Suprapubic skin (tissue), 4 donors: ENCODE measurements at places on chromosomes 12 and 14.

DNA sequence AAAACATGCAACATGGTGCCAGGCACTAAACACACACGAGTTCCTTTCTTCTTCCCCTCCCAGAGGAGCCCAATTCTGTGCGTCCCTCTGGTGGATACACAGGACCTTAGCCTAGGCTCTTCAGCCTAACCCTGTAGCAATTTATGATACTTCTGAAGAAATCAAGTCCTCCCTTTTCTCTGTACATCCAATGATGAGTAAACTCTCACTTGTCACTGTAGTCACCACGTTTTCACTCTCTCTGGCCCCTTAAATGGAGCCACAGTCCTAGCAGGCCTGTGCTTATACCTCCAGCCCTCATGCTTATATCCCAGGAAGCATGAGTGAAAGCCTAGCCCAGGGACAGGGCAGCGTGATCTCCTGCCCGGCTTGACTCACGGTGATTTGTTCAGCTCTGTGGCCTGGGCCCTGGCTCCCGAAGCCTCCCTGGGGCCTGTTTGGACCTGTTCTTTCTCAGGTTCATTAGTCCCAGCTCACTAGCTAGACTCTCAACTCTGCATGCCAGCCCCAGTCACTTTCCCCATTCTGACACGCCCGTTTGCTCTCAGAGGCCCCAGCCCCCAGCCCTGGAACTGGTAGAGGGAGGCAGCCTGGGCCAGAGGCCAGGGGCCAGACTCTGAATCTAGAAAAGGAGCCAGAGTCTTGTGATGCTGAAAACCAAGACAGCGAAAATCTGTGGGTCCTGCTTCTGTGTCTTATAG, 24.1 kb upstream of the PLEKHG3 start:
- no peak for DNase-seq
- H3K4me1 ChIP-seq: peaks cover 57% of the 10 kb centered on the region
- H3K27ac ChIP-seq: peak overlapping the region; percentile 77
- H3K4me3 ChIP-seq: no peak overlapping the region
- H3K36me3 ChIP-seq: no peaks in the 10 kb centered on the region

DNA sequence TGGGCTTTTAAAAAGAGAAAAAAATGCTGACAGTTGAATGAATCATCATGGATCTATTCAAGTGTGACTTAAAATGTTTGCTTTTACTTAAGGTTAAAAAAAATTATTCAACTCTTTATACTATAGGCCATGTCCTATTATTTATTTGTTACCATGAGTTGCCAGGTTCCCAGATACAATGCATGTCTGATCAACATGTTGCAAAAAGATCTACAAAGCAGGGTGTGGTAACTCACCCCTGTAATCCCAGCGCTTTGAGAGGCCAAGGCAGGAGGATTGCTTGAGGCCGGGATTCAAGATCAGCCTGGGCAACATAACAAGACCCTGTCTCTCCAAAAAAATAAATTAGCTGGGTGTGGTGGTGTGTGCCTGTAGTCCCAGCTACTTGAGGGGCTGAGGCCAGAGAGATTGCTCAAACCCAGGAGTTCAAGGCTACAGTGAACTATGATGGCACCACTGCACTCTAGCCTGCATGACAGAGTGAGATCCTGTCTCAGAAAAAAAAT, 460.8 kb downstream of the BCAT1 start:
- no peak for DNase-seq
- H3K27me3 ChIP-seq: no peaks in the 10 kb centered on the region
- H3K27ac ChIP-seq: no peak overlapping the region
- H3K4me1 ChIP-seq: peaks cover 27% of the 10 kb centered on the region
- no peak overlapping the region for H3K4me3 ChIP-seq
- H3K36me3 ChIP-seq: no peaks in the 10 kb centered on the region

- no peaks in the 10 kb centered on the region for H3K27me3 ChIP-seq
- H3K4me3 ChIP-seq: no peak overlapping the region
- H3K4me1 ChIP-seq: no peaks in the 10 kb centered on the region
- no peaks in the 10 kb centered on the region for H3K36me3 ChIP-seq
- no peak overlapping the region for H3K27ac ChIP-seq
- no peak for DNase-seq
Measured at GRCh38 chr12:88793096-88793495, 212.8 kb upstream of the KITLG start.

DNA sequence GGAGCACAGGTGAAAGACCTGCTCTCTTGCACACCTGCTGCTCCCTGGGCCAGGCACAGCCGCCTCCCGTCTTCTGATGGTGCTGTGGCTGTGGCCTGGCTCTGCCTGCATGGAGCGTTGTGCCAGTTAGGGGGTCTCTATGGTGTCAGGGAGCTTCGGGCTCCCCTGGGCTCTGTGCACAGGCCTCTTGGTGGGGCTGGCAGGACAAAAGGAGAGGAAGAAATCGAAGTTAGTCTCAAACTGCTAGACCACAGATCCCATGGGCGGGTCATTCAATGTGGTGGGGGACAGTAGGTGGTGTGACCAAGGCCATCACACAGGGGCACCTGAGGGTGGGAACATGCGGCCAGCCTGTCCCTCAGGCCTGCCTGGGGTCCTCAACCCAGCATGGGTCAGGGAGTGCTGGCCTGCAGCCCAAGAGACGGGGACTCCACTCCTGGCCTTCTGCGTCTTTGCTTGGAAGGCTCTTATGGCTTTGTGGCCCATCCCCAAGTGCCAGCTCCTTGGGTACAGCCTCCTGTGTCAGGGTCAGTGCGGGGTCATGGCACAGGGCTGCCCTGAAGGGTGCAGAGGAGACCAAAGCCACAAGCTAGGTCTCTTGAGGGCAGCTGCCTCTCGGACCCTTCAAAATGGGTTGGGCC, 84.1 kb downstream of the KIF26A start:
- no peaks in the 10 kb centered on the region for H3K36me3 ChIP-seq
- peaks cover 13% of the 10 kb centered on the region for H3K4me1 ChIP-seq
- H3K4me3 ChIP-seq: no peak overlapping the region
- H3K27me3 ChIP-seq: peaks cover 52% of the 10 kb centered on the region
- DNase-seq: peak; percentile 39

DNA sequence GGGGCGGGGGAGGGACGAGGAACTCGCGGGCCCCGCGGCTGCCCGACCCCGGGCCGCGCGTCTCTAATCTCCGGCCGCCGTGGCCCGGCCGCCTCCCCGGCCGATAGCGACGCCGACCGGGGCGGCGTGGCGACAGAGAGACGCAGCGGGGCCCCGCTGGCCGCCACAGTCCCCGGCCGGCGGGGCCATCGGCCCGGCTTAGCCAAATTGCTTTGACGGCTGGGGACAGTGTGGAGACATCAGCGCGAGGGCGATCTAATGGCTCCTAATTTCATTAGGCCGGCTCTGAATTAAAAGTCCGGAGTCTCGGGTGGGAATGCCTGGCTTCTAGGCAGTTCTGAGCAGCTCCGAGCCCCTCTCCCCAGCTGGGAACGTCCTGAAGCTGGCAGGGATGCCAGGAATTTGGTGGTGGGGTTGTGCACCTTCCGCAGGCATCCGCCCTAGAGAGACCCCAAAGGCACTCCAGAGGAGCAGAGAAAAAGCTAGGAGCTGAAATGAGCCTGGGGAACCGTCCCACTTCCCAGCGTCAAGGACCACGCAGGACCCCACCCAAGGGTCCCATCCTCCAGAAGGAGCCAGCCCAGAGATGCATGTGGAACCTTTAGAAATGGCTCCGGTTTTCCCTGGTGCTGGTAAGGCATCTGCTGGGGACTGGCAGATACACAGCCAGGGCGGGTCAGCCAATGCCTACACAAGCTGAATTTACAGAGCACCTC, 9.6 kb downstream of the TBX5 start:
- H3K4me1 ChIP-seq: peaks cover 15% of the 10 kb centered on the region
- DNase-seq: no peak
- peaks cover 100% of the 10 kb centered on the region for H3K27me3 ChIP-seq
- H3K36me3 ChIP-seq: no peaks in the 10 kb centered on the region
- no peak overlapping the region for H3K4me3 ChIP-seq

DNA sequence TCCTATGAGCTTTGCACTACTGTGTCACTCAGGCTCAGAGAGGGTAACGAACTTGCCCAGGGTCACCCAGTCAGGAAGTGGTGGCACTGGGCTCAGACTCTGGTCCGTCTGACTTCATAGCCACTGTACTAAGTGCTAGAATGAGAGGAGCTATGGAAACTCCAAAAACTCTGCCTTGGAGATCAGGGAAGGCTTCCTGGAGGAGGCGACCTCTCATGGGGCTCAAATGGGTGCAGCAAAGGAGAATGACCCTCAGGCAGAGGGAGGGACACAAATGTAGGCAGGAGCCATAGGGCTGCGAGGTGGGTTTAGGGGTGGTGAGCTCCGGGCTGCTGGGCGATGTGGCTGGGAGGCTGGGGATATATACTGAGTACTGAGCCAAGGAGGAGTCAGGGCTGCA, 3.2 kb downstream of the CCDC197 start:
- no peak overlapping the region for H3K4me3 ChIP-seq
- H3K4me1 ChIP-seq: peaks cover 18% of the 10 kb centered on the region
- H3K27me3 ChIP-seq: peaks cover 31% of the 10 kb centered on the region
- no peak overlapping the region for H3K27ac ChIP-seq
- H3K36me3 ChIP-seq: no peaks in the 10 kb centered on the region

DNA sequence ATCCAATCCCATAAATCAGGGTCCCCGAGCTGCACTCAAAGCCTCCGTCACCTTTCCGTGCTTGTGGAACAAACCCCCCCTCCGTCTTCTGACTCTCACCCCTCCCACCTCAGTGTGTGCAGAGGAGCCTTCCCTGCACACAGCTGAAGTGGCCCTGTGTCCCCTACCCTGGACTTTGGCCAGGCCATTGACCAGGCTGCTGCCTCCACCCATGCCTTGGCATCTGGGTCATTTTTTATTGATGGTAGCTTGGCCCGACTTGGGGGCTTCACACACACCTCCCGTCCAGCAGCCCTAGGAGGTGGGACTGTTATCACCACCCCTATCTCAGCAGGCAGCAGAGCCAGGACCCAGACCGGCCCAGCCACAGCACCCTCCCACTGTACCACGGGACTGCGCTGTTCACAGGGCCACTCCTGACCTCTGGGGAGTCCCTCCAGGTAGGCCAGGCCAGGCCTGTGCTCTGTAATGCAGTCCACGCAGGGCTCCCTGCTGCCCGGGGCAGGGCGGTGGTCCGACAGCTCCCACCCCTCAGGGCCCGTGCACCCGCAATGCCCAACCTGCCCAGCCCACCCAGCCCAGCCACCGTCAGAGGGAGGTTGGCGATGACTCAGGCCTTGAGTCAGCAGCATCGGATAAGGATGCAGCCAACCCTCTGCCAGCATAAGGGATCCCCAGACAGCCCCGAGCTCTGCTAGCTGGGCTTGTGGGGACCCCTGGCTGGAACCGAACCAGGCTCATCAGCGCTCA, 9.2 kb upstream of the INF2 start:
- peak; percentile 70 for DNase-seq
- no peaks in the 10 kb centered on the region for H3K27me3 ChIP-seq
- peaks cover 65% of the 10 kb centered on the region for H3K4me1 ChIP-seq
- H3K27ac ChIP-seq: peak overlapping the region; percentile 76
- no peak overlapping the region for H3K4me3 ChIP-seq

DNA sequence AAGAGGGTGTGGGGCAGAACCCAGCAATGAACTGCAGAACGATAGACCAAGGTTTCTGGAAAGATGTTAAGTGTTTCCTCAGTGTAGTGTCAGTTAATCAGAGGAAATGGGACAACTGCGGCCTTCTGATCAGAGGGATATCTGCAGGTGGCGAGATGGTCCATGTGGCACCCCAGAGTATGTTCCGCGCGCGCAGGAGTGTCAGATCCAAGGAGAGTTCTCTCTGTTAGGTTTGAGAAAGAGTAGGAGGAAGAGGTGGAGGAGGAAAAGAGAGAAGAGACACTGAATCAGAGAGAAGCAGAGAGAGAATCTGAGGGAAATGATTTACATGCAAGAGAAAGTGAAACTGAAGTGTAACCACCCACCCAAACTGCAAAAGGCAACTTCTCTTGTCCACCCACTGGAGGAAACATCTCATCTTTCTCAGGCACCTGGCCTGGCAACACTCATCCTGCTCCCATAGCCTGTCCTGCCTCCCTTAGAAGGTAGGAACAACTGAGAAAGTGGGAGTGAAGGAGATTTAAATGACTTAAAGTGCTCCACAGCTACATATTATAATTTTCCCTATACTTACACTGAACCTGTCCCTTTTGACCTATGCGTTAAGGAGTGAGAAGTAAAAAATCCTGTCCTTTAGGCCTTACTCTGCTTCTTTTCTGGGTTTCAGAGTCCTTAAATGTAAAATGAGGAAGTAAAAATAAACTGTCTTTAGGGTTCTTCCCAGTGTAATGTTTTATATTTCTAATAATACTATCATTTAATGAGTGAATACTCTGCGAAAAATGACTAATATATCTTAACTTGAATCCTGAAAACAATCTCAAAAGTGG, 6.8 kb upstream of the TESPA1 start:
- no peak overlapping the region for H3K4me3 ChIP-seq
- no peaks in the 10 kb centered on the region for H3K4me1 ChIP-seq
- H3K27ac ChIP-seq: no peak overlapping the region
- no peaks in the 10 kb centered on the region for H3K36me3 ChIP-seq
